ENCODE measurements at places on chromosomes 7 and 10.

GRCh38 chr10:47092831-47093230, 181.6 kb downstream of the PTPN20 start:
- no peak for DNase-seq

DNA sequence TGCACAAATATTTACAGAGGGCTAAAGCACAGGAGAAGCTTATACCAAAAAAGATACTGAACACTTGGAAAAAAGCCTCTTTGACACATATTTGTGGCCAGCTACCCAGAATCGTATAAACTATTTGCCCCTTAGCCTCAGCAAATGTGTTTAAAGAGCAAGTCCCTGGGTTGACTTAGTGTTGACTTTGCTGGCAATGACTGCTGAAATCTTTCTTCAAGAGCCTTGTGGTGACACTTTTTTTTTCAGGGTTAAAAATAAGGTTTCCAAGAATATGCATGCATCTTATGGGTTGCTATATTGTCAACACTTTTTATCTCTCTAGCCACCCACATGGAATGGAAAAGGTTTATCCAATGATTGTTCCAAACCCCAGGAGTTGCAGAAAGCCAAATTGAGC, 14.9 kb upstream of the PLEKHS1 start:
- no peak for DNase-seq

GRCh38 chr7:2016021-2016631, 216.6 kb downstream of the MAD1L1 start:
- DNase-seq, result no peak

DNA sequence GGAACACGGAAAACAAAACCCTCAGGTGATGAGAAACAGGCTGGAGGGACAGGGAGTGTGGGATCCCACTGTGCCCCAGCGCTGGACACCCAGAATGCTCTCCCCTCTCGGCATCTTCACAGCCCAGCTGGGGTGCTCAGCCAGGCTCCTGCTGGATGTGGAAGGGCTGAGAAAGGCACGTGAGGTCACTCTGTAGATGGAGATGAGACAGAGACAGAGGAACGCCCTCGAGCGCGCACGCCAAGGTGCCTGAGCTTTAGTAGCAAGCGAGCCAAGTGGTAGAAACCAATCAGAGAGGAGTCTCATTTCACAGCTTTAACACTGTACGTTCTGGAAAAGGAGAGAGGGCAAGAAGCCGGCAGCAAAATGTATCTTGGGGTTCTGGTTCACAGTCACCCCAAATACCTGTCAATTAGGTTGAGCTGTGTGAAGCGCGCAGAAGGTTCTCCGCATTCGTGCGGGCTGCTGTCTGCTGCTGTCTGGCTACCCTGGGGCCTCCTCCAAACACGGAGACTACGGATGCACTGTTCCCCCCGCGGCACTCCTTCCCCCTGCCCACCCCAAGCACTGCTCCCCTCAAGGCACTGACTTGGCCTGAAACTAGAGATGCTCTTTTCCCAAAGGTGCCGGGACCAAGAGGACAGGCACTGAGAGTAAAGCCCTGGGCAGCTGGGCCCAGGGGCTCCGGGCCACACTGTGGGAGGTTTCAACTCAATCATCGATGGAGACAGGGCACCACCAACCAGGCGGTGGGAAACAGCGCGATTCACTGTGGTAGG, 91.4 kb downstream of the ZRANB1 start:
- DNase-seq, result no peak

DNA sequence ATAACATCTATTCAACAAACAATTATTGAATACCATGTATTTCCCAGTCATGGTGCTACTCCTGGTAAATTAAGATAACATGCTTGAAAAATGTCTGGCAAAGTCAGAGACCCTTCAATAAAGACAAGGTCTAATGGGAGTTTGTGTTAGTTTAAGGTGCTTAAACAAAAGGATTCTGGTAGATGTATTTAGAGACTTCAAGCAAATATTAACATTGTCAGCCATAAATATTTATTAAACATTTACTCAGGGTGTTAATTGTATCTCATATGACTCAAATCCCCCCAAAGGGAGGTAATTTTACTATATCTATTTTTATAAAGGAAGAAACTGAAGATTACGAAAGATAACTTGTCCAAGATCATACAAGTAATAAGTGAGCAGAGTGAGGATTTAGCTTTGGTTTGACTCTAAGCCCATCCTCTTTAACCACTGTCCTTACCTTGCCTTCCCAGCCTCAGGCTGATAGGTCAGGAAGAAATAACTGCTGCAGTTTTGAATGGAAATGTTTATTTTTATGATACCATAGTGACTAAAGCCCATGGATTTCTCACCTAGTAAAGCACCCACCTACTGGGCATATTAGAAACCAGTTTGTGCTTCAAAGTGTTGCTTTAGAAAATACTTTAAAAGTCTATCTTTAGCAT, 215.4 kb downstream of the COBL start:
- no peak for DNase-seq

DNA sequence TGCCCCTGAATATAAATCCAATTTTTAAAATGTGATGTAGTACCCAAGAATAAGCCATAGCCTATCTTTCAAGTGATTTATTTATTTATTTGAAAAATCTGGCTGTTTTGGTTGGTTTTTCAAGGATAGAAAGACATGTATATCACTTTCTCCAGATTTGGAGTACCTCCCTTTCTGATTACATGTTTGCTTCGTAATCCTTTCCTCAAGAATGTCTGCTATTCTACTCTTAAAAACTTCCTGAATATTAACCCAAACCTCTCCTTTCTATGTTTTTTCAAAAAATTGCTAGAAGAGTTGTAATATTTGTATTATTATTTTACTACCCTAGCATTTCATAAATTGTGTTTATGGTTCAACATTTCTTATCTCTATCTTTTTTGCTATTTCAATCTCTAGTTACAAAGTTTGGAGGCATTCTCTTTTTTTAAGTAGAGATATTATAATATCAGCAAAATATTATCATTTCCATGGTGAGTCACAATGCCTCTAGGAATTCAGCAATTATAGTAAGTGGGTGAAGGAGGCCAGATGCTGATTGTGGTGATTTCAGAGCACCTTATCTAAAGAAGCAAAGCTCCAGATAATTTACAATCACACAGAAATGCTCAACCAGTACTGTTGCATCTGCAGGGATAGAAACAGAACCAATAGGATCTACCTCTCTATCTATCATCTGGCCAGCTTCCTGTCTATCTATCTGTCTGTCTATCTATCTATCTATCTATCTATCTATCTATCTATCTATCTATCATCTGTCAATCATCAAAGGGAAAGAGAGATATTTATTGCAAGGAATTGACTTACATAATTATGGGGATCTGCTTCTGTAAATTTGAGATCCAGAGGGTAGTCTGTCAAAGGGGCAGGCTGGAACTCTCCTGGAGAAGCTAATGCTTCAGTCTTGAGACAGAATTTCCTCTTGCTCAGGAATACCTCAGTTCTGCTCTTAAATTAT, 412.5 kb upstream of the SEMA3C start:
- DNase-seq, result no peak

GRCh38 chr7:120703585-120704240, 154.2 kb downstream of the TSPAN12 start:
- no peak for DNase-seq

DNA sequence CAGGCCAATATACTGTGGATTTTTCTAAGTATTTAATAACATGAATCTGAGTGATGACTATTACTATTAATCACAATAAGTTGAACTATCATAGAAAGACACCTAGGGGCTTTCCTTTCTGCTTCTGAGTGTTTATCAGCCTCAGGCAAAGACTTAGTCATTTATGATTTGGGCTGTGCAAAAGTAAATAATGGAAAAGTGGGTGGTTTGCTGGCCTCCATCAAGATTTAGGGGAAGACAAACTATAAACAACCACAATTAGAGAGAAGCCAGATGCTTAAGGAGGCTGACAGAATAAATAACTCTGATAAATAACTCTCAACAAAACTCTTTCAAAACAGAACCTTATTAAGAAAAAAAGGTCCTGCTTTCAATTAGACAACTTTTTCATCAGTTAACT, 64.7 kb downstream of the MACC1 start:
- DNase-seq, result no peak

GRCh38 chr10:14606633-14607032, 168.1 kb downstream of the FAM107B start:
- DNase-seq, result no peak
